ENCODE measurements at places on chromosomes 6 and 20. TPM values are rescaled to one million over a fixed set of nuclear protein-coding genes. Genes with fewer than 3 reads are reported as not detected.

Gene COL9A1
- 8.1 TPM for polyA plus RNA-seq

Gene EGFL8
- 13.9 TPM for polyA plus RNA-seq

Gene FAM83C
- 0.96 TPM for polyA plus RNA-seq

Gene PDE7B
- 3.7 TPM for polyA plus RNA-seq

Gene TP53TG5
- 28.2 TPM for polyA plus RNA-seq

Gene TMC2
- polyA plus RNA-seq = 0.59 TPM

Gene SLC35F1
- polyA plus RNA-seq = 1.4 TPM

Gene LSM14B
- polyA plus RNA-seq = 91.0 TPM

Gene POPDC3
- 13.8 TPM for polyA plus RNA-seq

Gene RGS17
- 0.65 TPM for polyA plus RNA-seq

Gene ENPP3
- 3.3 TPM for polyA plus RNA-seq

Gene LY6G6C
- 1.4 TPM for polyA plus RNA-seq

Gene PROCR
- 23.6 TPM for polyA plus RNA-seq

Gene BMP5
- 0.12 TPM for polyA plus RNA-seq

Gene CRISP3
- not detected for polyA plus RNA-seq

Gene SLC4A11
- polyA plus RNA-seq = 10.7 TPM

Gene CDS2
- polyA plus RNA-seq = 55.0 TPM

Gene FRK
- 2.5 TPM for polyA plus RNA-seq

Gene PRDM13
- polyA plus RNA-seq = 0.16 TPM

Gene C6orf132
- 2.0 TPM for polyA plus RNA-seq

Gene GRM1
- 1.3 TPM for polyA plus RNA-seq

Gene GPR63
- 4.3 TPM for polyA plus RNA-seq

Gene SCRT2
- polyA plus RNA-seq = 0.13 TPM

Gene CENPQ
- 2.8 TPM for polyA plus RNA-seq

Gene SLC35D3
- polyA plus RNA-seq = not detected

Gene OR2H2
- 3.7 TPM for polyA plus RNA-seq

Gene CFAP61
- 76.0 TPM for polyA plus RNA-seq

Gene DLK2
- 1.3 TPM for polyA plus RNA-seq

Gene SLC26A8
- polyA plus RNA-seq = 160 TPM

Gene KIF6
- polyA plus RNA-seq = 12.0 TPM

Gene LRRN4
- polyA plus RNA-seq = 3.1 TPM

Gene MBOAT1
- 4.5 TPM for polyA plus RNA-seq

Gene MYT1
- 2.9 TPM for polyA plus RNA-seq

Gene DDX43
- polyA plus RNA-seq = 24.5 TPM

Gene LGSN
- 0.69 TPM for polyA plus RNA-seq

Gene MCCD1
- not detected for polyA plus RNA-seq

Gene CLDN20
- 0.26 TPM for polyA plus RNA-seq

Gene SLC44A4
- 6.3 TPM for polyA plus RNA-seq

All from testis (tissue), 5 donors.